ENCODE measurements at places on chromosomes 16 and 17.

GRCh38 chr17:1629504-1630310 lies 1.1 kb upstream of the SLC43A2 start:
- peak; percentile 82 for DNase-seq

DNA sequence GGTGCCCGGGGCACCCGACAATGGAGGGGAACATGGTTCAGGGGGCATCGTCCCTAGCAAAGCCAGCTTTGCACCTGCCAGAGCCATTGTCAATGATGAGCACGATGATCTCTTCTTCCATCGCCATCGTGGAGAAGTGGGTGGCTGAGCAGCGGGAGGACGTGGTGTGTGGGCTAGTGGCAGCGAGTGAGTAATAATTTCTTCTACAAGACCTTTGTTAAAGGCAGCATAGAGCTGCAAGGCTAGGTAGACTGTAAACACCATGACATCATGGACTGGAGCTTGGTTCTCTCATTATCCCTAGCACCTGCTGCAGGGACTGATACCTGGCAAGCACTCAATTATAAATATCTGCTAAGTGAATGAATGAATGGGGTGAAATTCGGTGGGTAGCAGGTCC lies 6.7 kb upstream of the HEATR3 start:
- no peak for DNase-seq

- no peak for DNase-seq
These were observed 15.2 kb downstream of the ST6GALNAC2 start for GRCh38 chr17:76570457-76570856.

- no peak for DNase-seq
These were observed 32.1 kb upstream of the SLC6A2 start for GRCh38 chr16:55623640-55624039.

- DNase-seq = no peak
These were observed 1.1 kb upstream of the HOXB7 start for GRCh38 chr17:48611681-48612455.

GRCh38 chr17:69711541-69711940 lies 297.0 kb downstream of the MAP2K6 start:
- DNase-seq = no peak

DNA sequence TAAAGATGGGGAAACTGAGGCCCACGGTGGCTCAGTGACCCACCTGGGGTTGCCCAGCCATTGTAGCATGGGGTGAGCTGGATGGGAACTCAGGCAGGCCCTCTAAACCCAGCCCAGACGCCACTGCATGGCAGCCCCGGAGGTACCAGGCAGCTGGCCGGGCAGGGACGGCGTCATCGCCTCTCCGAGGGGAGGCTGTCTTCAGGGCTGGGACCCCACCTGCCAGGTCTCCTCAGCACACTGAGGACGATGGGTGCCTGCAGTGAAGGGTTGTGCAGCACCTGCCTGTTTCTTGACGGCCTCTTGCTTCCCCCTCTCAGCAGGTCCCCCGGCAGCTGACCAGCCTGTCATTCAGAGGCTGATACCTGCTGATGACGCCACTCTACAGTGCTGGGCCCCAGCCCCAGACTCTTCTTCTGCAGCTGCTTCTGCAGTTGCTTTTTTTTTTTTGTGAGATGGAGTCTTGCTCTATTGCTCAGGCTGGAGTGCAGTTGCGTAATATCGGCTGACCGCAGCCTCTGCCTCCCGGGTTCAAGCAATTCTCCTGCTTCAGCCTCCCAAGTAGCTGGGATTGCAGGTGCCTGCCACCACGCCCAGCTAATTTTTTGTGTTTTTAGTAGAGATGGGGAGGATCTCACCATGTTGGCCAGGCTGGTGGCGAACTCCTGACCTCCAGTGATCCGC lies 24.7 kb downstream of the RNF213 start:
- DNase-seq = no peak

- DNase-seq = no peak
These were observed 1.0 kb upstream of the ANTKMT start for GRCh38 chr16:719815-720446.

DNA sequence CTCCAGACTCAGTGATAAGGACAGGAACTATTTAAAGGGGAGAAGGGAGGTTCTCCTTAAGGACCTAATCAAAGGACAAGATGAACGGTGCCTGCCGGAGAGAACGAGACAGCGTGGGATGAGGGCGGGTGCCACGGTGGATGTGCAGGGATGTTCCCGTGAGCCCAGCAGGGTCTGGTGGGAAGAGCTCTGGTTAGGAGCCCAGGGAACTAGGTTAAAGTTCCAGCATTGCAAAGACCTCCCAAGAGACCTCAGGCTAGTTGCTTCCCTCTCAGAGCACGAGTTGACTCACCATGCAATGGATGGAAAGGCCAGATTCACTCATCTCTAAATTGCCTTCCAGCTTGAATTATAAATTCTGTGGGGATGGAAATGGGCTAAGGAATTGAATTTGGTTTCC lies 14.7 kb downstream of the CCR7 start:
- no peak for DNase-seq

DNA sequence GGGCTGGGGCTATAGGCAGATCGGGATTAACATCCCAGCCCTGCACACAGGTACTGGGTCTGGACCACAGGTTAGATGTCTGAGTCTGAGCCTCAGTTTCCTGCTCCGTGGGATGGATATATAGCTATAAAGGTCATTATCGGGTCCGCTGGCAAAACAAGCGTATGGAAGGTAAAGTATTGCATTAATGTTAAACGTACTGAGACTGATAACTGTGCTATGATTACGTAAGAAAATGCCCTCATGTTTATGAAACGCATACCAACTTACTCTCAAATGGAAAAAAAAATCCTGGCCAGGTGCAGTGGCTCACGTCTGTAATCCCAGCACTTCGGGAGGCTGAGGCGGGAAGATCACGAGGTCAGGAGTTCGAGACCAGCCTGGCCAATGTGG lies 135.2 kb downstream of the CCDC182 start:
- no peak for DNase-seq

DNA sequence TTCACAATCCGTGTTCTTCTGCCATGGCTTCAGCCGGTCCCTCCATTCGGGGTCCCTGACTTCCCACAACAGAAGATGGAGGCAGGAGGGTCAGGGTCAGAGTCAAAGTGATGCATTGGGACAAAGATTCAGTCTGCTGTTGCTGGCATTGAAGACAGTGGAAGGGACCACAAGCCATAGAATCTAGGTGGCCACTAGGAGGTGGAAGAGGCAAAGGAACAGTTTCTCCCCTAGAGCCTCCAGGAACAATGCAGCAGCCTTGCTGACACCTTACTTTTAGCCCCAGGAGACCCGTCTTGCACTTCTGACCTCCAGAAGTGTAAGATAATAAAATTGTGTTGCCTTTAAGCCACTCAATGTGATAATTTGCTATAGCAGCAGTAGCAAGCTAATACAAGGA lies 55.9 kb downstream of the MFSD11 start:
- DNase-seq = no peak

DNA sequence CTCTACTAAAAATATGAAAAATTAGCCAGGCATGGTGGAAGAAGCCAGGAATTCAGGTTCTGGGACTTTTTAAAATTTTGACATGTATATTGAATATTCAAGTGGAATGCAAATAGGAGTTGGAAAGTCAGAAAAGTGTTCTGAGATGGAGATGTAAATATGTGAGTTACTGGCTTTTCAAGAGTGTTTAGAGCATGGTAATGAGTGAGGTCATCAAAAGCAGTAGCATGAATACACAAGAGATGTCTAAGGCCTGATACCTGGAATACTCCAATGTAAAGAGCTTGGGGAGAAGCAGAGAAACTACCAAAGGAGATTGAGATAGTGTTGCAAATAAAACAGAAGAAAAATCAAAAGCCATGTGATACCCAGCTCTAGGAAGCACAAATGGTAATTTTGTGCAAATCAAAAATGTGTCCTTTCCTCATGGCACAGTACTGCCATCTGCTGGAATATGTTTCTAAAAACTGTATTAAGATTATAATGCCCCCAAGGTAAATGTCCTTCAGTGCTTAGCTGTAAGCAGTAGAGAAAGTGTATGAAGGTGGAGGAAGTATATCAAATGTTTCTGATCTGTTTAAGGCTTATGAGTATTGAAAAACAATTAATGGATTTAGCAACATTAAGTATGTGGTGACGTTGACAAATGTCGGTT lies 908.4 kb downstream of the KCNJ18 start:
- no peak for DNase-seq

All from CD4-positive, alpha-beta T cell treated with Interleukin-4 for 1 hour (primary cell).